Left ventricle myocardium inferior (tissue), 1 donor: ENCODE measurements at places on chromosomes 7 and 10. TPM values are rescaled to one million over a fixed set of nuclear protein-coding genes. Genes with fewer than 3 reads are reported as not detected.

The CRTAC1 gene
- total RNA-seq, result 2.3 TPM

- DNase-seq, result peak; percentile 34
Measured at GRCh38 chr10:3852147-3852904, 67.3 kb upstream of the KLF6 start.

The ZCWPW1 gene
- 4.6 TPM for total RNA-seq

- DNase-seq, result no peak
Measured at GRCh38 chr7:10083766-10084165, 889.9 kb upstream of the PHF14 start.

The MMRN2 gene
- 32.1 TPM for total RNA-seq

DNA sequence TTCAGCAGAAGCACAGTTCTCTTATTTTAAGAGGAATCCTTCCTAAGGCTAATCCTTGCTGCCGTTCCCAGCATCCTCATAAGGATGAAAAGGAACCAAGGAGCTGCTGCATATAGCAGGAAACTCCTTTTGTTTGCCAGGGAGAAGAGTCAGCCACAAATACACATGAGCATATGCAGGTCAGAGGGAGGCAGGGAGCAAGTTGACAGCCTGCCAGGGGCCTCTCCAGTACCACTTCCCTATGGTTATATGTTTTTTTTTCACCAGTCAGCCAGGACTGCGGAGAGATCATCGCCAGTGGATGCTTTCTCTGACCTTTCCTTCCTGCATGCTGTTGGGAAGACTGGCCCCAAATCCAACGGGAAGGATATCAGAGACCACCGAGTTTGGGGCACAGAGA, 39.8 kb downstream of the SLC35B4 start:
- no peak for DNase-seq

DNA sequence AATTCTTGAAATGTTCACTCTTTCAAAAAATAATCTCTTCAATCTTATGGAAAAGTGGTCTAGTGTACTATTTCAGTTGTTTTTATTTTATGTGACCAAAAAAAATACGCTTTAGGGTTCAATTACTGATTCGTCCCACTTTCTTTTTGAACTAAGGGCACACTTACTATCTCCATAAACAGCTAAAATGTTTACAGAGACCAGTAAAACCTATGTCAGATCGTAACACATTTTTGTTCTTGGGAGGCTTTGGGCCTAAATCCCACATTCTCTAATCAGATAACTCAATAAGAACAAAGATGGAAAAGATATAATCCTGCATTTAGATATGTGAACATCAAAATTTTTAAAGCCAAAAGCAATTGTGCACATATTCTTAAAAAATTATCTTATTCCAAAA, 29.8 kb upstream of the EPC1 start:
- no peak for DNase-seq

The PPP1R17 gene
- not detected for total RNA-seq

- no peak for DNase-seq
Measured at GRCh38 chr7:24914465-24914859, 65.5 kb downstream of the OSBPL3 start.

The RNF32 gene
- not detected for total RNA-seq

DNA sequence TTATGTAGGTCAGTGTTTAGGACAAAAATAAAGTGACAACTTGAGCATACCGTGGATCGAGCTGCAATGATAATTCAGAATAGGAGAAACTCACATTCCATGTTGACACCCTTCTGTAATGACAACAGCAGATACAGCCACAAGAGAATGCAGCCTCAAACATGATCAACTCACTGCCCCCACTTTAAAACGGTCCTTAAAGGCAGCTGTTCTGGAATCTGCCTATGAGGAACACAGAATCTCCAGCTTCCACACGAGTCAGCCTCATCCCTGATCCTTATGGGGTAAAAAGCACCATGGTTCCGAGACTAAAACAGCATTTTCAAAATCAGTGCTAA, 32.5 kb upstream of the DAGLB start:
- no peak for DNase-seq

GRCh38 chr10:21493784-21494183, 31.7 kb downstream of the SKIDA1 start:
- no peak for DNase-seq

GRCh38 chr10:45553155-45553554, 119.4 kb downstream of the ZFAND4 start:
- DNase-seq, result no peak

- DNase-seq, result no peak
Measured at GRCh38 chr7:27424231-27424630, 181.6 kb downstream of the EVX1 start.

The FZD1 gene
- total RNA-seq, result 14.1 TPM

- DNase-seq, result no peak
Measured at GRCh38 chr10:10330418-10330817, 687.3 kb upstream of the CELF2 start.

The ACSL5 gene
- 5.6 TPM for total RNA-seq

DNA sequence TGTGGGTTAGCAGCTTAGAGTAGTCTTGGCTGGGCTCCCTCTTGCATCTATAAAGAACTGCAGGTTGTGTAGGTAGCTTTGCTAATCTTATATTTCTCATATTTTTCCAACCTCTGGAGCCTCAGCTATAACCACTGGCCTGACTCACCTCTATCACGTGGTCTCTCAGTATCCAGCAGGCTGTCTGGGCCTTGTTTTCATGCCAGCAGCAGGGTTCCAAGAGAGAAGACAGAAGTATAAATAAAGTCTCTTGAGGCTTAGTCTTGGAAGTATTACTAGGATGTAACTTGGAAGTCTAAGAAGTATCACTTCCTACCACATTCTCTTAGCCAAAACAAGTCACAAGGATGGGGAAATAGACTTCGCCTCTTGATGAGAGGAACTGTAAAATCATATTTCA, 73.3 kb downstream of the WIPF3 start:
- DNase-seq, result no peak

DNA sequence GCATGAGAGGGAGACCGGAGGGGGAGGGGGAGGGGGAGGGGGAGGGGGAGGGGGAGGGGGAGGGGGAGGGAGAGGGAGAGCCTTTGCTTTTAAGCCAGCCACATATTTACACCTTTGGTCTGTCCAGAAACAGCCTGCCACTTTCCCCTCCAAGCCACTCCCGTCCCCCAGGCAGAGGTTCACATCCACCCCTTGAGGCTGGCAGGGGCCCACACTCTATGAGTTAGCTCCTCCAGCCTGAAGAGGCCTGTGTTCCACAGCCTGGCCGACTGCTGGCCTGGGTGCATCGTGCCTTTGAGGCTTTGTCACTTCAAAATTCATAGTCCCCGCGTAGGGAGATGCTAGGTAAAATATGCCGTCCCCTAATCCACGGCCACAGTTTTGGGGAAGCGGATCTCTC, 16.5 kb downstream of the ADAMTS14 start:
- no peak for DNase-seq

GRCh38 chr7:133563251-133563650, 310.4 kb downstream of the EXOC4 start:
- no peak for DNase-seq

- no peak for DNase-seq
Measured at GRCh38 chr7:123916240-123916724, 8.8 kb upstream of the SPAM1 start.

DNA sequence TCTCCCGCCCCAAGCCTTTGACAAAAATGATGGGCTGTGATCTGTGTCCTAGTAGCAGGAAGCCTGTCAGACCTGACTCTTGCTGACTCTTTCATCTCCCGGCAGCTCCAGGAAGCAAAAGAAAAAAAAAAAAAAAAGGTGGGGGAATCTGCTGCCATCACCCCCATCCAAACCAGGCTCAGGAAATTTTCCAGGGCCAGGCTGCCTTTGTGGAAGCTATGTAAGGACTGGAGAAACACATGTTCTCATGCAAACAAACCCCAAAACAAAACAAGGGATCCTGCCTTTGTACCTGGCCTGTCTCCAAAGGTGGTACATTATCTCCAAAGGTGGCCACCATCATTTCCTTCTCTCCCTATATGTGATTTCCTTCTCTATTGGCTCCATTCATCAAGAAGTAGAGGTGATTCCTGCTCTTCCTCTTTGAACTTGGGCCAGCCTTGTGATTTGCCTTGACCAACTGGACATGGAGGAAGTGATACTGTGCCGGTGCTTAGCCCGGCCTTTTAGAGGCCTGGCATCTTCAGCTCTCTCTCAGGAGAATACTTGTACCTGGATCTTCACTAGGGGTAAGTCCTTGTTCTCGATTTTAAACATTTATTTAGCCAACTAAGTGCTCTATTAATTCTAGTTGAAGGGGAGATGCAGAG, 192.2 kb upstream of the SVIL start:
- DNase-seq, result no peak

The GSTO2 gene
- 0.80 TPM for total RNA-seq

DNA sequence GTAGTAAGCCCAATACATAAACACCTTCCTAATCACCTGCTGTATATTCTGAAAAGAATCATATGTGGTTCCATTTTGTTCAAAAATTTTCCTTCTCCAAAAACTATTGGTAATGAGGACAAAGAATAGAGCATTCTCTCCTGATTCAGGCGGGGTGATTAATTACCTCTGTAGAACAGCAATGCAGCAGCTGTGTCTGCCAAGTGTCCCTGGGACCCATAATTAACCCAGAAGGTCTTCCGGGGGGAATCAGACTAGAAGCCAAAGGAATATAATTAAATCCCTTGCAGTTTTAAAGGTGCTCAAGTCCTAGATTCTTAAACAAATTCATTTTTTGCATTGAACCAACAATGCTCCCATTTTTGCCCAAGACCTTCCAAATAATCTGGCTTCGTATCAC, 60.3 kb upstream of the ABLIM1 start:
- DNase-seq, result no peak

DNA sequence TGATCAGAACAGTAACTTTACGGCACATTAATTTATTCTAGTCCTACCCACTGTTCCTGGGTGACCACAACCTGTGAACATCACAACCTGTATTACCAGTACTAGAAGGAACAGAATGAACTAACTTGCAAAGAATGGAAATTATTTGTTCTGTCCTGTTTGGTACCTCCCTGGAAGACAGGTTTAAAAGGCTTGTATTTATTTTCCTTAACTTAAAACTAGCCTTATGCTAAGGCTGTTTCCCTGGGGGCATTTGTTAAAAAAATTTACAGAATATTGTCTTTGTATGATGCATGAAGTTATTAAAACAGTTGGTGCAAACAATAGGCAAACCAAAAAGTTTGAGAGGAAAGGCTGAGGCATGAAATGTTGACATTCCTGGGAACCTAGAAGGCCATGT, 132.7 kb downstream of the DNAJC1 start:
- DNase-seq, result no peak

The SYNPO2L gene
- total RNA-seq, result 290 TPM

DNA sequence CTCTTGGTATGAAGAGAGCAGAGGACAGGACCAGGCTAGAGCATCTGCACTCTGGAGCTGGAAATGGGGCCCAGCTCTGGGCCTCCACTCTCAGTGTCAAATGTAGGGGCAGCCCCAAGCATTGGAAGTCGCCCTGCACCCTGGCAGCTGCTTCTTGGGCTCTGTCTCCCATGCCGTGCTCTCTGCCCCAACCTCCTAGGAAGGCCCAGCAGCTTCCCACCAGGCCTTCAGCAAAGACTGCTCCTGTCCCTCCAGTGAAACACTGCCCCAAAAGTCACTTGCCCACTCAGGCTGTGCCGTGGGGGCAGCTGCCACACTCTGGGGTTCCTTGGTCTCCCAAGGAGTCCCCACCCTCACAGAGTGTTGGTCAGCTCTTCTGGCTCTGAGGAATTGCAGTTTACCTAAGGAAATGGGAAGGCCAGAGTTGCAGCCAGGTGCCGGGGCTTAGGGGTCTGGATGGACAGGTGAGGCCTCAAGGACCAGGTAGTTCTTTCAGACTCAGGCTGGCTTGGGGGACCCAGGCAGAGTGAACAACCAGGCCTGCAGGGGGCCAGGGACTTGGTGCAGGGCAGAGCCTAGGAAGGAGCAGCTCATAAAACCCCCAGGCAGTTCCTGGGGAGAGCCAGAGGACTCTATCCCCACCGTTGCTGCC, 9.4 kb upstream of the OPN4 start:
- no peak for DNase-seq

The PIK3CG gene
- 1.7 TPM for total RNA-seq

DNA sequence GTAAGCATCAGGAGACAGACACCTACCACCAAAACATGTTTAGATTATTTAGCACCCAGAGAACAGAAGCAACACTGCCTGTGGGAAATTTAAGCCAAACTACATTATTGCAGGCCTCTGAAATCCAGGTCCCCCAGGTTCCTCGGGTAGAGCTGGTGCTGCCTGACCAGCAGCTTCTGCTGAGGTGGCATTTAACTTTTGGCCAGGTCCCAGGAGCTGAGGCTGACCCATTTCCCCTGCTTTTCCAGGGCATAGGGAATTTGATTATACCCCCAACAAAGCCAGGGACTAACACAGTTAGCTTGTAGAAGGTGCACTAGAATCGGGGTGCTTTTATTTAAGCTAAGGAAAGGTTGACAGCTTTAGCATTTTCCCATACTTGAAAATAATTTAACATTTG, 4.7 kb downstream of the LRRC4 start:
- no peak for DNase-seq

The POM121 gene
- 17.3 TPM for total RNA-seq
